ENCODE measurements at places on chromosomes 6 and 20. TPM values are rescaled to one million over a fixed set of nuclear protein-coding genes. Genes with fewer than 3 reads are reported as not detected.

- DNase-seq, result peak; percentile 77
Measured at GRCh38 chr6:169169941-169170582, 83.6 kb downstream of the THBS2 start.

DNA sequence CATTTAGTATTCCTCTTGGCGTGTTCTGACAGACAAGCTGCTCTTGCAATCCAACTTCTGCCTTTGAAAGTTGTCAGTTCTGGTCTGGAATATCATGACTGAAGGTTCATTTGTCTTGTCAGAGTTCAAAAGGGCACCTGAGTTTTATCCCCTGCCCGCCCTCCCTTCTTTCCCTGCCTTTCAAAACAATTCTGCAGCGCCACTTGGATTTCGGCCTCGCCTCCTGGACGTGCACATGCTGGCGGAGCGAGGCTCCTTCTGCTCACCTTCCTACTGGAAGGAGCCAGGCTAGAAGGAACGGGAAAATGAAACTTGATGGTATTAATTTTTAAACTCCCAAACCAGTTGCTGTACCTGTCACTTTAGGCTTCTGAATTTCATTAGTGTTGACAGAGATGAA, 55.7 kb upstream of the HDGFL1 start:
- DNase-seq, result no peak

DNA sequence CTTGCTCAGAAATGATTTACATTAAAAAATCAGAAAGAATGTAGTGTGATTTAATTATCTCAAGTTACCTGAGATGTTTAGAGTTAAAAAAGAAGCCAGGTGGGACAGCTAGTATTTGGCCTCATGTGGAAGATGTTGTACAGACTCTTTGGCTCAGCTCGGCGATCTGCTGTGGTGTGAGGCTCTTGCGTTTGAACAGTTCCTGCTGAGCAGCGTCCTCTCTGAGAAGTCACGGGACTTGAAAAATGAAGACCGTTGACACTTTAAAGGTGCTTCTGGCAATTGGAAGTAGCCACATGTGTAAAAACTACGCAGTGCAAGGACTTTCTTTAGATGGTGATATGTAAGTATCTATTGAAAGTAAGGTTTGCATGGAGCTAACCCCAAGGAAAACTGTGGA, 169.0 kb downstream of the BACH2 start:
- DNase-seq, result no peak

DNA sequence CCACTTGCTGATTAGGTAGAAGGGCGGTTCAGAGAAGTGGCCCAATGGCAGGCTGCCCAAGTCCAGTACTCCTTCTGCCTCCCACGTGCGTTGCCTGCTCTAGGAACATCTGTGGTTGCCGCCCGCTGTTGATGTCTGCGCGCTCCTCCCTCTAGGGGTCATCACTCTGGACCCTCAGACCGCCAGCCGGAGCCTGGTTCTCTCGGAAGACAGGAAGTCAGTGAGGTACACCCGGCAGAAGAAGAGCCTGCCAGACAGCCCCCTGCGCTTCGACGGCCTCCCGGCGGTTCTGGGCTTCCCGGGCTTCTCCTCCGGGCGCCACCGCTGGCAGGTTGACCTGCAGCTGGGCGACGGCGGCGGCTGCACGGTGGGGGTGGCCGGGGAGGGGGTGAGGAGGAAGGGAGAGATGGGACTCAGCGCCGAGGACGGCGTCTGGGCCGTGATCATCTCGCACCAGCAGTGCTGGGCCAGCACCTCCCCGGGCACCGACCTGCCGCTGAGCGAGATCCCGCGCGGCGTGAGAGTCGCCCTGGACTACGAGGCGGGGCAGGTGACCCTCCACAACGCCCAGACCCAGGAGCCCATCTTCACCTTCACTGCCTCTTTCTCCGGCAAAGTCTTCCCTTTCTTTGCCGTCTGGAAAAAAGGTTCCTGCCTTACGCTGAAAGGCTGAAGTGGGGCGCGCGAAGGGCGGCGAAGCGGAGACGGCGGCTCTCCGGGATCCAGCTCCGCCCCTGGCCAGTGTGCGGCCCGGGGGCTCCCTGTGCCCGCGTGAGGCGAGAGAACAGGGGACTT, 8.5 kb downstream of the TRIM15 start:
- no peak for DNase-seq

ID4 gene
- 74.9 TPM for total RNA-seq
